ENCODE measurements at places on chromosomes 13 and 19. TPM values are rescaled to one million over a fixed set of nuclear protein-coding genes. Genes with fewer than 3 reads are reported as not detected.

RDH13 gene
- total RNA-seq: 19.5 TPM

RLN3 gene
- total RNA-seq: not detected

CD79A gene
- total RNA-seq: 896 TPM

FFAR1 gene
- 11.6 TPM for total RNA-seq

ACTN4 gene
- 178 TPM for total RNA-seq

CRB3 gene
- total RNA-seq: 2.3 TPM

NUCB1 gene
- total RNA-seq: 85.3 TPM

YJEFN3 gene
- total RNA-seq: 35.8 TPM

PLPPR3 gene
- total RNA-seq: not detected

ATP4B gene
- not detected for total RNA-seq

CERS1 gene
- not detected for total RNA-seq

VSTM2B gene
- total RNA-seq: not detected

GPR18 gene
- total RNA-seq: 15.1 TPM

RASAL3 gene
- 52.0 TPM for total RNA-seq

OR7D2 gene
- not detected for total RNA-seq

DAND5 gene
- total RNA-seq: 0.77 TPM

CACNA1A gene
- 1.4 TPM for total RNA-seq

FAM83E gene
- total RNA-seq: 3.0 TPM

LPAR6 gene
- total RNA-seq: not detected

SLC8A2 gene
- 0.59 TPM for total RNA-seq

LILRA5 gene
- not detected for total RNA-seq

CPT1C gene
- 2.6 TPM for total RNA-seq

PRODH2 gene
- total RNA-seq: not detected

VSTM1 gene
- total RNA-seq: not detected
